ENCODE measurements at places on chromosomes 3 and 15. TPM values are rescaled to one million over a fixed set of nuclear protein-coding genes. Genes with fewer than 3 reads are reported as not detected.

DNA sequence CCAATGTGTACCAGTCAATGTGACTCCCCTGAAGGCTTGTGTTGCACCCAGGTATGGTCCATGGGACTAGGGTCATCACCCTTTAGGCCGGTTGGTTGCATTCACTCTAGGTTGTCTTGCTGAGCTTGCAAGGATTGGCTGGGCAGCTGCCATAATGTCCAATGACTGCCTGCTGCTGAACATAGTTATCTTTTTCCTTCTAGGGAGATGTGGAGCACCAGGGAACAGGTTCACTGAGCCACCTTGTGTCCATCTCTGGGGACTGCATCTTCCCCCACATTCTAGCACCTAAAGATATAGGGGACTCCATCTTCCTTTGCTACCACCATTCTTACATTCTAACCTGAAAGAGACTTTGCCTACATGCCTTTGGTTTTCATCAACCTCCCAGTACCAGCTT is 580.4 kb upstream of the TBL1XR1 start:
- H3K4me3 ChIP-seq: no peak overlapping the region
- no peak overlapping the region for H3K27ac ChIP-seq
- H3K36me3 ChIP-seq: no peaks in the 10 kb centered on the region
- H3K4me1 ChIP-seq: peaks cover 30% of the 10 kb centered on the region

GRCh38 chr3:99551520-99551919 is 86.9 kb upstream of the COL8A1 start:
- peak; percentile 25 for DNase-seq
- no peak overlapping the region for H3K4me3 ChIP-seq
- H3K27ac ChIP-seq: no peak overlapping the region
- H3K36me3 ChIP-seq: no peaks in the 10 kb centered on the region

Gene MME
- 204 TPM for total RNA-seq

GRCh38 chr3:178856804-178857203 is 214.8 kb downstream of the ZMAT3 start:
- H3K4me1 ChIP-seq: no peaks in the 10 kb centered on the region
- H3K27me3 ChIP-seq: no peaks in the 10 kb centered on the region
- no peak overlapping the region for H3K4me3 ChIP-seq
- no peaks in the 10 kb centered on the region for H3K36me3 ChIP-seq
- DNase-seq: no peak

GRCh38 chr15:51103330-51103729 is 8.6 kb upstream of the TNFAIP8L3 start:
- no peak overlapping the region for H3K4me3 ChIP-seq
- peak; percentile 86 for DNase-seq
- H3K27me3 ChIP-seq: no peaks in the 10 kb centered on the region
- H3K4me1 ChIP-seq: peaks cover 30% of the 10 kb centered on the region
